Stimulated activated CD8-positive, alpha-beta memory T cell treated with anti-CD3 and anti-CD28 coated beads, Interleukin-7, amount 100 ng/mL, for 1 hour (primary cell): ENCODE measurements at places on chromosomes 3 and 15.

GRCh38 chr3:9147896-9148266, 101.6 kb downstream of the SRGAP3 start:
- no peak for DNase-seq

DNA sequence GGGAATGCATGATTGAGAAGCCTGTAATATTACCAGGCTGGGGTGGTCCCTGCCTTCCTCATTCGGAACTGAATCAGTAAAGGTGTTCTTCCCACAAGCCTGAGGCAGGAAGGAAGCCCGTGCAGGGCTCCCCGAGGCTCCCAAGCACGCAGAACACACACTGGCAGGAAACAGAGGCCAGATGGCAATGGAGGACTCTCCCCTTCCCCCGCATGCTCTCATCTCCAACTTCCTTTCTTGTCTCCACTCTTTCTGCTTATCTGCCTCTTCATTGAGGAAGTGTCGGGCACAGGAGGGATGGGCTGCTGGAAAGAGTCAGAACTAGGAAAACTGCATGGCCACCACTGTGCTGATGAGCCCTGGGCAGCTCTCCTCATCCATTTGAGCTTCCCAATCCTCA, 123.5 kb downstream of the NUP210 start:
- no peak for DNase-seq

DNA sequence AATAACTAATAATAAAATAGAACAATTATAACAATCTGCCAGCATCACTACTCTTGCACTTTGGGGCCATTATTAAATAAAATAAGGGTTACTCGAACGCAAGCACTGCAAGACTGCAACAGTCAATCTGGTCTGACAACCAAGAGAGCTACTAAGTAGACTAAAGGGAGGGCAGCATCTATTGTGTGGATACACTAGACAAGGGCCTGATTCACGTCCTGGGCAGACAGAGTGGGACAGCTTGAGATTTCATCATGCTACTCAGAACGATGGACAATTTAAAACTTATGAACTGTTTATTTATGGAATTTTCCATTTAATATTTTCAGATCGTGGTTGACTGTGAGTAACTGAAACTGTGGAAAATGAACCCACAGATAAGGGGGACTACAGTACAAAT, 39.5 kb downstream of the TNIK start:
- DNase-seq, result no peak

DNA sequence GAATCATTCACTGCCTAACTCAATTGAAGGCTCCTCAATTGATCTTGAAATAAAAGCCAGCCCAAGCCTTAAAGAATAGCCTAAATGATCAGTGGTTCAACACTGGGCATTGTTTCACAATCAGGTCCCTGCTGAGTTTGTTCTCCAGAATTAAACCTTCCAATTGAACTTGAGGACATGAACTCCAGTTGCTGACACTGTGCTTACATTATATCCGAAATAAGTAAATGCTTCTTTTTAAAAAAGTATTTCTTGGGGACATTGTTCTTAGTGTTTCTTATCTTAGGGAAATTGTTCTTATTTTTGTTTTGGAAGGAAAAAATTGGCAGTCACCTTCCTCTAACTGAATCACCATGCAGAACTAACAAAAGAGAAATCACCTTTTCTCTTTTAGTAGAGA, 450.2 kb downstream of the RBMS3 start:
- no peak for DNase-seq

- no peak for DNase-seq
These were observed 330.7 kb downstream of the LSAMP start for GRCh38 chr3:116114586-116114985.

GRCh38 chr3:16836505-16837237, 48.1 kb upstream of the PLCL2 start:
- no peak for DNase-seq

DNA sequence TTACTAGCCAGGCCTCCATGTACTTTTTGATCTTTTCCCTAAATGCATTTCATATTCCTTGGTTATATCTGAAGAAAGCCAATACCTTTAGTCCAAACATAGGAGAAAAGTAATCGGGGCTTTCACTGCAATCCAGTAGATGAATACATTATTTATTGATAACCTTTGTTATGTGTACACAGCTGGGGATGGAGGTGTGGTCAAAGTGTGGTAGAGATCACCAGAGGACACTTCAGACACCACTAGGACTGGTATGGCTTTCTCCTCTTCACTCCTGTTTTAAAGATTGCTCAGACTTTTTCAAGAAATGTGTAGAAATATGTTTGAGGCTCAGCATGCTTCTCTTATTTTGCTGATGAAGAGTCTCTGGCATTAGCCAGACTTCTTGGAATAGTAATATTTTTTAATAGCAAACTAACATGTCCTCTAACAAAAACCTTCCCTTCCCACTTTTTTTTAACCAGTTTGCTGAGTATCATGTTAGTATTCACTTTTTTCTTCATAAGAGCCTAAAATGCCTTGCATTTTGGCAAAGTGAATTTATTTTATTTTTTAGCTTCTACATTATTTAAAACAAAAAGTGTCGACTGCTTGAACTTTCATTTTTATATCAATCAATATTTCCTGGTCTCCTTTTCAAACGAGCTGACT, 65.6 kb upstream of the MBNL1 start:
- no peak for DNase-seq

- DNase-seq, result no peak
These were observed 51.0 kb upstream of the ATOSA start for GRCh38 chr15:52730173-52730572.

DNA sequence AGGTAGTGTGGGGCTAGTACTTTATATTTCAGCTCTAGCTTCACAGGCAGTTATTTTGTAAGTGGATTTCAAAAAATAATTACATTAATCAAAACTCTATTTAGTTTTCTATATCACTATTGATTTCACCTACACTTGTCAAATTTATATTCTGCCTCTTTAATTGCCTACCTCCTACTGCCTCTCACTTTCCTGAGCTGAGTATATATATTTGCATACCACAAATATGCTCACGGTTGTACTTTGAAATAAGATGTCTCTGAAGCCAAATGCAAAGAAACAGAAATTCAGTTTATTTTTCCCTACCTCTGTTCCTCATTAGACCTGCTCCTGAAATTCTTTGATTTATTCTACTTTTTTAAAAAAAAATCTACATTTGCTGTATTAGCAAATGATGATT, 309.3 kb upstream of the TGFBR2 start:
- no peak for DNase-seq

GRCh38 chr3:10232137-10232536, 16.1 kb upstream of the TATDN2 start:
- DNase-seq, result no peak

DNA sequence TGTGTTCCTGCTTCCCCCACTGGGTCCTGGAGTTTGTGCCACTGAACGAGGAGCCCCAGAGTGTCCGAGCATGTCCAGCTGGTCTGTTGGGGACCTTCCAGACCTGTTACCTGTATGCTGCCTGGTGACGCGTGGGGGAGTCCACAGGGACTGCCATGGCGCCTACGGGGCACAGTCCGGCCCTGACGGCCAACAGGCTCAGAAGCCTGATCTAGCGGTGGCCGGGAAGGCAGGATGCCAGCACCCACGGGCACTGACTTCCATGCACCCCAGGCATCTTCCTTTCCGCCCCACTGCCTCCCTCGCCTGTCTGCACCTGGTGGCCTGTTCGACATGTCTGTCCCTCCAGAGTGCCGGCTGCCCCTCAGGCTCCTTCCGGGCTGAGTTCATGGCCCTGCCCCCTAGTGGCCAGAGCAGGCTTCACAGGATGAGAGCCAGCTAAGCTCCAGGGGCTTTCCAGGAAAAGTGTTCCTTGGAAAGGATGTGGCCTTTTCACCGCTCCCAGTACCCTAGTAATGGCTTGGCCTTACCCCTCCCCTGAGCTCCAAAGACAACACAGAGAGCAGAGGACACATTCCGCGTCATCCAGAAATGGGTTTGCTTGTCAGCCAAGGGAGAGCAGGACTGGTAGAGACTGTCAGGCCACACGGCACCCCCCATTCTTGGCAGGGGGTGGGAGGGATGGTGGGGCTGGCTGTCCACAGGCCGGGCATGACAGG, 35.7 kb downstream of the NGRN start:
- peak; percentile 30 for DNase-seq

- DNase-seq, result no peak
These were observed 2.6 kb upstream of the FLNB start for GRCh38 chr3:58005669-58006068.

DNA sequence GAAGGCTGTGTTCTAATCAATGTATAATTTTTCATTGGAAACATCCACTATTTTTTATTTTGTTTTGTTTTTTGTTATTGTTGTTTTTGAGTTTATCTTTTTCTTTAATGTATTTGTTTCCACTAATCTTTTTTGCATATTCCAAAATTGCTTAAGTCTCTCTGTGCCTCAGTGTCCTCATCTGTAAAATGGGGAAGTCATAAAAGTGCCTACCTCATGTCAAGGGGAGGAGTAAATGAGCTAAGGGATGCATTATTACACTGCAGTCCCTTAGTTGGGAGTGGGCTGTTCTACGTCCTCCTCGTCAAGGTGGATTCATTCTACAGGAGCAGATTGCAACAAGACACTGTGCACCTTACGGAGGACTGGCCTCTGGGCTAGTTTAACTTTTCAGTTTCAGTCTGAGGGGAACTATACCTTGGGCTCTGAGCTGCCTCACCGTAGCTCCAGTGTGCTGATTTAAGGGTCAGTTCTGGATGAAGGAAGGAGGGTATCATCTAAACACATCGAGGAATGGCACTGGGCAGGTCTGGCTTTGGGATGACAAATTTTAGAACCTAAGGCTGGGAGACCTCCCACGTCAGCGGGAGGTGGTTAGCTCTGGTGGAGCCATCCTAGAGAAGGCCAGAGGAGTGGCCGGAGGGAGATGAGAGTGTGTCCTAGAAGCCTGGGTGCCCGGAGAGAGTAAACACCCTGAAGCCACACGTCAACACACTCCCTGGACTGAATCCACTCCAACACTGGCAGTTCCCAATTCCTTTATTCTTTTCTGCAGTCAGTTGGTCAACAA, 5.1 kb upstream of the SRP14 start:
- no peak for DNase-seq

DNA sequence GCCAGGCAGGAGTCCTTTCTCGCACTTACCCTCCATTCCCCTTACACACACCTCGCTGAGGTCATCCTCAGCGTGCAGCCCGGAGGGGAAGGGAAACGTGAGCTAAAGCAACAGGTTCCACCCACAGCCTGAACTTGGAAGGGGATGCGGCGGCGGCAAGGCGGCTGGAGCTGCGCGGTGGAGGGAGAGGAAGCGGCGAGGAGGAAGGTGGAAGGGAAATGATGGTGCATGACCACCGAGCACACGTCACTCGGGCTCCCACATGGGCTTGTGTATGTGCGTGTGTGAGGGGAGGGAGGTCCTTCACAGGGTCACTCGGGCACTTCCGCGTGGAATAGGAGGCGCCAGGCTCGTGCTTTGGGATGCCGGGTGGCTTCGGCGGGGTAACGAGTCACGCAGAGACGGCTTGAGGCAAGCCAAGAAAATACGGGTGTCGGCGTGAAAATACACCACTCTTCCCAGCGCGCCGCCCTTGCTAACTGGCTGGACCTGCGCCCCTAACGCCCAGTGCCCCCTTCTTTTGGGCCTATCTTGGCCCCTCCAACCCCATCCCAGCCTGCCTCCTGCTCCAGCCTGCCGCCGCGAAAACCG, 225.5 kb upstream of the IL12A start:
- DNase-seq, result no peak

GRCh38 chr15:38163658-38164057, 89.0 kb upstream of the SPRED1 start:
- DNase-seq, result no peak

- DNase-seq, result no peak
These were observed 287.6 kb upstream of the STT3B start for GRCh38 chr3:31244929-31245817.

DNA sequence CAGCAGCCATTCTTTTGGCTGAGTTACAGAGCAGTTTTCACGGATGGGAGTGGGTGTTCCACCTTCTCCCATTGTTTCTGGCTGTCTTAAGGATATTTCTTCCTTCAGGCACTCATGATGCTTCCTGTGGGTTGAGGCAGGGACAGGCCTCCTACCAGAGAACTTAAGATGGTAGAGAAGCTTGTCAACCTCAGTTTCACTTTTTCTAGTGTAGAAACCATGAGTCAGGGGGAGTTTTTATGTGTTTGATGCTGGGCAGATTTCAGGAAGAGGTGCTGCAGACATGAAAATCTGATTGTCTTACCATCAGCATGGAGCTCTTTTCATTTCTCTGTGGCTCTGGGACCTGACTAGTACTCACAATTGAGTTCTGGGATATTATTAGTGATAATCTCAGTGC, 48.7 kb upstream of the VEPH1 start:
- no peak for DNase-seq

DNA sequence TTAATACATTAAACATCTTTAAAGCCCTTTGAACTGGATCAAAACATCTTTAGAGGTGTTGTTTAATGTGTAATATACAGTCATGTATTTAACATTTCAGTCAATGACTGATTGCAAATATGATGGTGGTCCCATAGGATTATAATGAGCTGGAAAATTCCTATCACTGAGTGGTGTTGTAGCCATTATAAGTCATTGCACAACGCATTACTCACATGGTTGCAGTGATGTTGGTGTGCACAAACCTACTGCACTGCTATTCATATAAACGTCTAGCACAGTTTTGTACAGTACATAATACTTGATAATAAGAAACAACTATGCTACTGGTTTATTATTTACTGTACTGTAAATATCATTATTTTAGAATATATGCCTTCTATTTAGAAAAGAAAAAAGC, 75.6 kb downstream of the DTWD1 start:
- DNase-seq, result no peak

DNA sequence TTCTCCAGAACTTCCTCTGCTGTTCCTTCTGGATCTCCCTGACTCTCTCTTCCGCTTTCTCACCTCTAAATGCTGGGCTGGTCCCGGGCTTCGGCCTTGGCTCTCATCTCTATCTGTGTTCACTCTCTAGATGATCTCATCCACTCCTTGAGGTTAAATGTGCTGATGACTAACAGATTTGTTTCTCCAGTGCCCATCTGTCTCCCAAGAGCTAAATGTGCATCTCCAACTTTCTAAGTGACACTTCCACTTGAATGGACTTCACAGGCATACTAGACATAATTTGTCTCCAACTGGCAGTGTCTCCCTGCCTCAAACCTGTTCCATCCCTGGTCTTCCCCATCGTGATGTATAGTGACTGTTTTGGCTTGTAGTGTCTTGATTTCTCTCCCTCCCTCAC, 95.3 kb downstream of the ITPR1 start:
- DNase-seq, result no peak
